GM03348 (cell line): ENCODE measurements at places on chromosomes 6 and 20.

GRCh38 chr6:11072101-11072500 is 21.5 kb upstream of the SMIM13 start:
- DNase-seq: no peak

DNA sequence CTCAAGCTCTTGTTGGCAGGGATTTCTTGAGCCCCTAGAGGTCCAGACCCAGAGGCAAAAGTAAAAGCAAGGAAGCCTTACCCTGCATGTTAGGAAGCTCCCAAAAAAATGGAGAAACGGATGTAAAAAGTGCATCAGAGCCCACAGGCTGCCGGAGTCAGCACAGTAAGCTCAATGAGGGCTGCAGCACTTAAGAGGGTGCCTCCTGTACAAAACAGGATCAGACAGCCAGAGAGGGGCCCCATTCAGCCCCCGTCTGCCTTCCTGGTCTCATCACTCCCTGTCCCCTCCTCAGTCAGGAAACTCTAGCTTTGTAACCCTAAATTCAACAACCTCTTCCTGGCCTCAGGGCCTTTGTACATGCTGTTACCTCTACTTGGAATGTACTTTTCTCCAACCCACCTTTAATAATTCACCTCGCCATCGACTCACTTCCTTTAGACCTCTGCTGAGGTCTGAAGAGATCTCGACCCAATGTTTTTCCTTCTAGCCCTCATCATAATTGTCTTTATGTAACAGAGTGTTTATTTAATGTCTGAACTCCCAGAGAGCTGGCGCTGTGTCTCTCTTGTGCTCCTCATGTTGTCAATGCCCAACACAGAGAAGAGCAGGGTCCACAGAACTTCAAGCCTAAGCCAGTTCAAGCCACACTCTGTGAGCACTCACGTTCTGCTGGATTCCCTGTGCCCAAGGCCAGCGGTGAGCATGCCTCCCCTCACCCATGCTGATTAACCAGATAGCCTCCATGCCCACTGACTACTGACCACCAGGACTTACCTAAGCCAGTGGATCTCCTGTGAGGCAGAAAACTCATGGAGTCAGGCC is 2.8 kb upstream of the PLCG1 start:
- no peak for DNase-seq

- DNase-seq: no peak
These were observed 85.6 kb downstream of the CD2AP start for GRCh38 chr6:47563162-47563561.

GRCh38 chr6:46190889-46191288 is 20.1 kb upstream of the ENPP5 start:
- no peak for DNase-seq
